ENCODE measurements at places on chromosomes 6 and 20. TPM values are rescaled to one million over a fixed set of nuclear protein-coding genes. Genes with fewer than 3 reads are reported as not detected.

DNA sequence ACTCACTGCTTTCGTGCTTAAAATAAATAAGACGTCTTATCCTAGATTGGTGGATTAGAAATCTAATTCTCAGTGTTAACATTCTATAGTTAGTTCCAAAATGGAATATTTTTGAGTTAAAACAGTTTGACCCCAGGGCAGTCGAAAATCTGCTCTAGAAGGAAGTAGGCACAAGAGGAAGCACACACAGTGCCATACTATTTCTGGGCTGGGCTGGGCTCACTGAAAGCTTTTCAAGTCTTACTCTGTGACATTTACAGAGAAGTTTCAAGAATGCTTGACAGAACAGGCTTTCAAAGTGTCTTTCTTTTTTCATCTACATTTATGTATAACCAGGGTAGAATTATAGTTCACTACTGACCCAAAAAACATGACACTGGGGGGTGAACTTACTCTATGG is 209.8 kb downstream of the SOD2 start:
- no peaks in the 10 kb centered on the region for H3K27me3 ChIP-seq
- no peak for DNase-seq
- no peak overlapping the region for H3K27ac ChIP-seq
- H3K4me1 ChIP-seq = no peaks in the 10 kb centered on the region

CALHM5 gene
- total RNA-seq = 0.10 TPM

GRCh38 chr20:62900692-62901584 is 25.4 kb downstream of the DIDO1 start:
- peak overlapping the region; percentile 93 for H3K27ac ChIP-seq
- peaks cover 51% of the 10 kb centered on the region for H3K36me3 ChIP-seq
- no peaks in the 10 kb centered on the region for H3K27me3 ChIP-seq
- H3K4me1 ChIP-seq = peaks cover 38% of the 10 kb centered on the region
- peak; percentile 73 for DNase-seq
- no peak overlapping the region for H3K4me3 ChIP-seq

- no peak overlapping the region for H3K27ac ChIP-seq
- no peaks in the 10 kb centered on the region for H3K27me3 ChIP-seq
- H3K4me3 ChIP-seq = no peak overlapping the region
- no peaks in the 10 kb centered on the region for H3K36me3 ChIP-seq
- H3K4me1 ChIP-seq = no peaks in the 10 kb centered on the region
Measured at GRCh38 chr6:129749749-129750120, 39.8 kb upstream of the ARHGAP18 start.

EFCAB8 gene
- total RNA-seq = not detected

SDC4 gene
- 35.4 TPM for total RNA-seq

NOX3 gene
- total RNA-seq = not detected

DNA sequence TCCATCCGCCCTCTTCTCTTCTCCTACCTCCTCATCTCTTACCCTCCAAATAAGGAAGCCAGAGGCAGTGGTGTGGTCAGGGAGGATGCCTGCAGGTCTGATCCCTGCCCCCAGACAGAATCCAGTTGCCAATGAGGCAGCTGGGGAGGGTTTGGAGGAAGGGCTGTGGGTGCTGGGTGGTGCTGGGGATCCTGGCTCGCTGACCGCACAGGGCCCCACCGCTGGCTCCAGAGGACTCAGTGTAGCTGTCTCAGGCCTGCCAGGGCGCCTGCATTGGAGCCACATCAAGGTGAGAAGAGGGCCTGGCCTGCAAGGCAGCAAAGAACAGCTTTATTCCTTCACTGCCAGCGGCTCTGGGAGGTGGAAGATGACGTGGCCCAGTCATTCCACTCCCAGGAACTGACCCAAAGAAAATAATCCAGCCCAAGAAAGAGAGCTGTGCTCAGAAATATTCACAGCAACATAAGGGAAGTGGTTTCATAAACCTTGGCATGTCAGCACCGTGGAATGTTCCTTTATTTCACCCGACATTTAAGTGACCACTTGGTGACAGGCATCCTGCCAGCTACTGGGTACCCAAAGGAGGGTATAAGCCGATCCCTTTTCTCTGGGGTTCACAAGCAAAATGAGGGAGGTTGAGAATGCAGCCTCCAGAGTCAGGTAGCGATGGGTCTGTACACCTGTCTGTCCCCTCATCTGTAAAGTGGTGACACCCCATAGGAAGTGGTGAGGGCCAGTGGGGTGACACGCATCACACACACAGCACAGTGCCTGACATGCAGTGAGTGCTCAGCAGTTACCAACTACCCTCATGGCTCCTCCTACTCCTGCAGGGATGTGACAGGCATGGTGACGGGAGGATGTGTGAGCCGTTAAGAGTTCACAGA is 125.1 kb downstream of the SNX5 start:
- no peak for DNase-seq
- H3K27me3 ChIP-seq = no peaks in the 10 kb centered on the region
- H3K4me1 ChIP-seq = no peaks in the 10 kb centered on the region
- H3K27ac ChIP-seq = no peak overlapping the region
- no peaks in the 10 kb centered on the region for H3K36me3 ChIP-seq
